Skin of body (tissue), 3 donors: ENCODE measurements at places on chromosomes 13 and 19. TPM values are rescaled to one million over a fixed set of nuclear protein-coding genes. Genes with fewer than 3 reads are reported as not detected.

Gene ATP8B3
- 0.99 TPM for total RNA-seq

GRCh38 chr13:32902874-32903273 is 113.3 kb upstream of the KL start:
- peak; percentile 81 for DNase-seq

Gene ZSCAN22
- total RNA-seq, result 2.8 TPM

Gene F10
- total RNA-seq, result 20.6 TPM

- DNase-seq, result no peak
These were observed 4.8 kb upstream of the SERP2 start for GRCh38 chr13:44368599-44369368.

DNA sequence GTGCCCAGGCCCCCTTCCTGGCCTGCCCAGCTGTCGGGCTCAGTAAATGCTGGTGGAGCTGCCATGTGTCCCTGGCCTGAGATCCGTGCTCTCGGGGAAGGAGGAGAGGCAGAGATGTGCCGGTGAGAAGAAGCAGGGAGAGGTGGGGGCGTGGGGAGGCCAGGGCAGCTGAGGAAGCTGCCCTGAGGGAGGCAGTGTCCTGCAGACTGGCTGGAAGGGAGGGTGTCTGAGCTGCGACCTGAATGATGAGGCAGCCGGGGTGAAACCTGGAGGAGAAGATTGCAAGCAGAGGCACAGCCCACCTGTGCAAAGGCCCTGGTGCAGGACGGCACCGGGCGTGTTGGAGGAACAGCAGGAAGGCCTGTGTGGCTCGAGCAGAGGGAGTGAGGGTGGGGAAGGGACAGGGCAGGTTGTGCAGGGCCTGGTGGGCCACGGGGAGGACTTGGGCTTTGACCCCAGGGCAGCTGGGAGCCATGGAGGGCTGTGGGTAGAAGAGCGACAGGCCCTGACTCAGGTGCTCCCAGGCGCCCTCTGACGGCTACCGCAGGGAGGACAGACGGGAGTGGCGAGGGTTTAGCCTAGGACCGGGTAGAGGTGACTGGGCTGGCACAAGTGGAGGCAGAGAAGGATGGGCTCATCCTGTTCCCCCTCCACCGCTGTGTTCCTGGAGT is 14.0 kb upstream of the CELF5 start:
- no peak for DNase-seq

GRCh38 chr13:32976056-32976805 is 40.0 kb upstream of the KL start:
- DNase-seq, result no peak

DNA sequence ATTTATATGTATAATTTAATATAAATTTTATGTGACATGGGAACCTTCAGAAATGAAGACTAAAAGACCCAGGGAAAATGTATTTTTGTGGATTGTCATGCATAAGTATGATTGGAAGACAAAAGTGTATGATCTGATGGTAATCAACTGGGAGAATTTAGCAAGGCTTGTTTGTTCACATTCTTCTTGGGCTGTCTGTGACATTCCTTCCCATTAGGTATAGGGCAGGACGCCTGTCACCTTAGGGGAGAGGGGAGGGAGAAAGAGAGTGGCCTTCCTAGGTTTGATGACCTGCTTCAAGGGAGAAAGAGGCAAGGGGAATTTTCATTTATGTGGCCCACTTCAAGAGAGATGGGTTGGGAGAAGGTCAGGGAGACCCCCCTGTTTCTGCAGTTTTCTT is 22.4 kb downstream of the PIBF1 start:
- DNase-seq, result no peak

GRCh38 chr13:80591976-80592740 is 251.2 kb upstream of the SPRY2 start:
- no peak for DNase-seq

- no peak for DNase-seq
These were observed 8.3 kb upstream of the KLF16 start for GRCh38 chr19:1871630-1872029.

GRCh38 chr13:19624265-19624664 is 9.2 kb upstream of the MPHOSPH8 start:
- DNase-seq, result no peak

Gene GPR183
- 29.7 TPM for total RNA-seq

GRCh38 chr19:49916839-49917733 is 11.9 kb upstream of the ATF5 start:
- DNase-seq, result no peak

DNA sequence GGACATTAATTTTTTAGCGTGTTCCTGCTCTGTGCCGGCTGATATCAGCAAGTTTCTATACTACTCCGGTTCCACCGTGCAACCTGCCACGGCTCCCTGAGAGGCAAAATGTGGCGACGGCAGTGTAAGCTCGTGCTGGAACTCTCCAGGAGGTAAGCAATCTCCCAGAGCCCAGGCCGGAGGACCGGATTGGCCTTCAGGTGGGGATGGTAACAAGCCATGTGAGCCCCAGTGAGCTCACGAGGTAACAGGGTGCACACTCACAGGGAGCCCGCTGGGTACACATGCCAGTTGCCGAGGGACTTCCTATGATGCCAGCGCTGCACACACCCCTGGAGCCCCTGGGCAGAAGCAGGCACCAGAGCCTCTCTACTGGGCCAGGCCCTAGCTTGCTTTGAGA is 38.5 kb downstream of the NAXD start:
- DNase-seq, result no peak

GRCh38 chr19:53555352-53555751 is 17.4 kb downstream of the ZNF331 start:
- DNase-seq, result no peak

DNA sequence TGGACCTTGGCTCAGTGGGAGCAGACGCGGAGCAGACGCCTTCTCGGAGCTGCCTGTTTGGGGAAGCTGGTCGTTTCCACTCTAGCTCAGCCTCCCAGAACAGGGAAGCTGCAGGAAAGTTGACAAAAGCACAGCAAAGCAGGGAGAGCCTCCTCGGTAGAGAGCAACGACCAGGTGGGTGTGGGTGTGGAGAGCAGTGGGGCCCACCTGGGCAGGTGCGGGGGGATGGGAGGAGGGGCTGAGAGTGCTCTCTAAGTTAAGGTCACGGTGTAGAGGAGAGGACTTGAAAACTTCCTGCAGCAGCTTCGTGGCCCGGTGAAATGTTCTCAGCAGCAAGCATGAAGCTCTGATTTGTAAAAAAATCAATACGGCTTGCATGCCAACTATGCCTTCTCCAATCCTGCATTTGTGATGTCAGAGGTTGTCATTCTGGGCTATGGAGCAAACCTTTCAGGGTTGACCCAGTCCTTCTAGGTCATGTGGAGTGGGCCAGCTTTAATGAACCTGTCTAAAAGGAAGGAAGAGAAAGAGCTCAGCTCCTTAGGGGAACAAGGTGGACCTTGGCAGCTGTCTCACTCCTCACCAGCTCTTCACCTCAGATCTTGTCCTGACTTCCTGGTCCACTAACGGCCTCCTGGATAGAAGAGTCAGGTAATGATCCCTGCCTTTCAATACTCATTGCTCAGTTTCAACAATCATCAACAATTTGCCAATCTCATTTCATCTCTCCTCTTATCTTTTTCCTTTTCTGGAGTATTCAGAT is 85.8 kb upstream of the UBL3 start:
- no peak for DNase-seq

Gene CGB7
- total RNA-seq, result 0.49 TPM

GRCh38 chr13:112637017-112637801 is 49.3 kb upstream of the TUBGCP3 start:
- no peak for DNase-seq
